Motor neuron (in vitro differentiated cells): ENCODE measurements at places on chromosomes 1 and 21. TPM values are rescaled to one million over a fixed set of nuclear protein-coding genes. Genes with fewer than 3 reads are reported as not detected.

Gene RNF207
- 3.5 and 4.8 TPM in 2 replicates for total RNA-seq

Gene RPE65
- not detected in 2 replicates for total RNA-seq

Gene NBPF6
- total RNA-seq = 0.82 and 0.83 TPM in 2 replicates

Gene MRPL37
- total RNA-seq = 57.8 and 63.3 TPM in 2 replicates

Gene DMRTA2
- total RNA-seq = 0.21 and 0.23 TPM in 2 replicates

Gene NR1I3
- total RNA-seq = 3.2 and 3.6 TPM in 2 replicates

Gene CELA3A
- not detected in 2 replicates for total RNA-seq

Gene COL6A2
- total RNA-seq = 5.0 and 5.3 TPM in 2 replicates

Gene DPYD
- total RNA-seq = 13.2 and 14.5 TPM in 2 replicates

Gene RHBDL2
- 0.81 and 0.85 TPM in 2 replicates for total RNA-seq

DNA sequence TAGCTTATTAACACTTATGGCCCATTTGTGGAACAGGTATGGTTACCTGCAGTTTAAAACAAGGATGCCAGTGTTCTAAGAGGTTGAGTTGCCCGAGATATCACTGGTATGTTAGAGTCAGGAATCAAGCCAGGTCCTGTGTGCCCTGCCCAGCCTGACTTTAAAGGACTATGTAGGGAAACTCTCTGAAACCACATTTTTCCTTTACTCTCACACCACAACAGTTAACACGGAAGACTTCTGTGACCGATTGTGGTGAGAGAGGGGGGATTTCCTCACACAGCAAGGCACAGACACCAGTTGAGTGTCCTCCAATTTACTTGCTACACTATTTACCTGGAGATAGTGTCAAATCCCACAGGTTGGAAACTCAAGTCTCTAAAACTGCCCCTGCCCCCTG lies 47.8 kb downstream of the UCK2 start:
- ATAC-seq = no peak

DNA sequence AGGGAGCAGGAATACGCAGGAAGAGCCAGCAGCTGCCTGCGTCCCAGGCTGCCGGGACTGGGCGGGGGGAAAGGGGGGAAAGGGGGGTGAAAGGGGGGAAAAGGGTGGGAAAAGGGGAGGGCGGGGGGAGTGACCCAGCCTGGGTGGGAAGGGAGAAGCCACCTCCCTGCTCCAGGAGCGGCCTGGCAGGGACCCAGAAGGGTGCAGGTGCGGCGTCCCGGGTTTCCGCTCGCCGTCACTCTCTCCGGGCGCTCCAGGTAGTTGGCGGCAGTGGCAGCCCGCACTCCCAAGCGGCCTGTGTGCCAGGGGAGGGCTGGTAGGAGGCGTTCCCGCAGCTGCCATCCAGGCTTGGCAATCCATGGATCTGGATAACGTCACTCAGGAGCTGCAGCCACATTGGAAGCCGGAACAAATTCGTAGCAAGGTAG lies 141.0 kb upstream of the NGF start:
- ATAC-seq = no peak

DNA sequence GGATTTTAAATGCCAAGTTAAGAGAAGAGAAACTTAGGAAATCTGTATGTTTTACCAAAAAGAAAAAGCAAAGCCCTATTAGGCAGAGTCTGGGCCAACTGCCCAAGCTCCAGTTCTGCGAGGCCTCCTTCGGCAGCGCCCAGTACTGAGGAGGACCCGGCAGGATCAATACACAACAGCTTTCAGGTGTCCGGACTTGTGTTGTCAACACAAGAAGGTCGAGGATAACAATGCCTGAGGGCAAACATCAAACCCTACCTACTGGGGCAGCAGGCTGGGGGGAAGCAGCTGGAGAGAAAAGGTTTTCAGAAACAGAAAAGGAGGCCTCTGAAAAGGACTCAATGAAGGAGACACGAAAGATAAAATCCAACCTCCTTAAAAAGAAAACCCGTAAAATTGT lies 98.1 kb upstream of the GJB5 start:
- ATAC-seq = no peak

- no peak for ATAC-seq
Measured at GRCh38 chr1:212042436-212042835, 6.9 kb downstream of the DTL start.

DNA sequence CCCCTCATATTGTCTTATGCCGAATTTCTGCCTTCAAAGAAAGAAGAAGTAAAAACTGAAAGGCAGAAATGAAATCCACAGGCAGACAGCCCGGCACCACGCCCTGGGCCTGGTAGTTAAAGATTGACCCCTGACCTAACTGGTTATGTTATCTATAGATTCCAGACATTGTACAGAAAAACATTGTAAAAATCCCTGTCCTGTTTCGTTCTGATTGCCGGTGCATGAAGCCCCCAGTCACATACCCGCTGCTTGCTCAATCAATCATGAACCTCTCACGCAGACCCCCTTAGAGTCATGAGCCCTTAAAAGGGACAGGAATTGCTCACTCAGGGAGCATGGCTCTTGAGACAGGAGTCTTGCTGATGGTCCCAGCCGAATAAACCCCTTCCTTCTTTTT lies 49.3 kb downstream of the JMJD4 start:
- ATAC-seq = no peak

DNA sequence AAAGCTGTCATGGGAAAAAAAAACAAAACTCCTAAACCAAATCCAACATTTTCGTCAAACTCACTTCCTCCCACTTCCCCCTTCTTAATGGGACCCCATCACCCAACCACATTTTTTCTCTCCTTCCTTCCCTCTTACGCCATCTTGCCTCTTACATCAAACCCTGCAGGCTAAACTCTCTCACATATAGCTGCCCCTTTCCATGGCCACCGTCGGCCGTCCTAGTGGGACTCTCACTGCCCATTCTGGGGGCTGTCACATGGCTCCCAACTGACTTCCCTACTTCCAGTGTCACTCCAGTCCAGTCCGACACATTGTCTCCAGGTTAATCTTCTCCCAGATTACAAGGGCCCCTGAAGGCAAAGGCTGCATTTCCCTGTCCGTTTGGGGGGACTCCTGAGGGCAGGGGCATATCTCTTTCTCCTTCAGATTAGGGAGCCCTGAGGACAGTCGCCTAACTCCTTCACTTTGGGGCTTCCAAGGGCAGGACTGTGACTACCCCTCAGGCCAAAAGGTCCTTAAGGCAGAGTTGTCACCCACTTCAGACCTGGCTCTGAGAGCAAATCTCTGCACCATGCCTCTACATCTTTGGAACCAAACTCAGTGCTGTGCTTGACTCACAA lies 658 bp downstream of the UBXN11 start:
- ATAC-seq = no peak

DNA sequence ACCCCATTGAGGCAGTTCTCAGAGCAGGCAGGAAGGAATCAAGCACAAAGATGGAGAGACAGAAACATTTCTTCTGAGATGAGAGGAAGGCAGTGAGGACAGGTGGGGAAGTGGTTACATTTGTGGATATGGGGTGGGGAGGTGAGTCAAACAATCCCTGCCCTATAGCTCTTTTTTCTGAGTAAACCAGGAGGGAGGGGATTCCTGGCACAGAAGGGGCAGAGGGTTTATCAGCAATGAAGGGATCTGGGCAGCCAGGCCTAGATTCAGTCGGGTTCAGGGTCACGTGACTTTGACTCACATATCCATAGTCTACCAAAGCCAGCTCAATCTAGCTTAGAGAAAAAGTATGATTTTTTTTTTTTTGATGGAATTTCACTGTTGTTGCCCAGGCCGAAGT lies 15.7 kb upstream of the PHC2 start:
- no peak for ATAC-seq

DNA sequence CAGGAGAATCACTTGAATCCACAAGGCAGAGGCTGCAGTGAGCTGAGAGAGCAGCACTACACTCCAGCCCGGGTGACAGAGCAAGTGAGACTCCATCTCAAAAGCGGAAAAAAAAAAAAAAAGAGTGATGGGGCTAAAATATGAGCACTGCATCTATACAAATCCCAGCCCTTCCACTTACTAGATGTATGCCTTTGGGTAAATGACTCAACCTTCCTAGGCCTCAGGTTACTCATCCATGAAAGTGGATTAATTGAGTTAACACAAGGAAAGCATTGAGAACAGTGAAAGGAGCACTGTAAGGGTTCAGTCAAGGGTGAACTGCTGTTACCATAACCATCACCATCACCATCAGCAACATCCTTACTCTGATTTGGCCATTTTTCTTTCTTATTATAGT lies 226.4 kb upstream of the C8B start:
- peak; percentile 74 for ATAC-seq

DNA sequence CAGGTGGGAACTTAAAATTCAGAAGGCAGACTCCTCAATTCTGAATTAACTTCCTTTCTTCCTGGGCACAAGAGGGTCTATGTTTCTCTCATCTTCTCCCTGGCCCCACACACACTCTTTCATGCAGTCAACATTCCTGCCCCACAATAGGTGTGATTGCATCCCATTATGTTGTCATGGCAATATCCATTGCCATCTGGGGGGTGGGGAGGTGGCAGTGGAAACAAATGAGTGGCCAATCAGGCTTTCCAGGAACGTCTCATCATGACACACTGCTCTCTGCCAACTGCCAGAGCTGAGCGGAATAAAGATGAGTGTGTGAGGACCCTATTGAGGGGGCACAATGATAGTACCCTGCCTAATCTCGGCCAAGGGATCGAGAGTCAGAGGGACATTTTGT lies 80.4 kb downstream of the KCND3 start:
- no peak for ATAC-seq

- no peak for ATAC-seq
Measured at GRCh38 chr1:182688436-182689205, 4.2 kb upstream of the RGS8 start.

DNA sequence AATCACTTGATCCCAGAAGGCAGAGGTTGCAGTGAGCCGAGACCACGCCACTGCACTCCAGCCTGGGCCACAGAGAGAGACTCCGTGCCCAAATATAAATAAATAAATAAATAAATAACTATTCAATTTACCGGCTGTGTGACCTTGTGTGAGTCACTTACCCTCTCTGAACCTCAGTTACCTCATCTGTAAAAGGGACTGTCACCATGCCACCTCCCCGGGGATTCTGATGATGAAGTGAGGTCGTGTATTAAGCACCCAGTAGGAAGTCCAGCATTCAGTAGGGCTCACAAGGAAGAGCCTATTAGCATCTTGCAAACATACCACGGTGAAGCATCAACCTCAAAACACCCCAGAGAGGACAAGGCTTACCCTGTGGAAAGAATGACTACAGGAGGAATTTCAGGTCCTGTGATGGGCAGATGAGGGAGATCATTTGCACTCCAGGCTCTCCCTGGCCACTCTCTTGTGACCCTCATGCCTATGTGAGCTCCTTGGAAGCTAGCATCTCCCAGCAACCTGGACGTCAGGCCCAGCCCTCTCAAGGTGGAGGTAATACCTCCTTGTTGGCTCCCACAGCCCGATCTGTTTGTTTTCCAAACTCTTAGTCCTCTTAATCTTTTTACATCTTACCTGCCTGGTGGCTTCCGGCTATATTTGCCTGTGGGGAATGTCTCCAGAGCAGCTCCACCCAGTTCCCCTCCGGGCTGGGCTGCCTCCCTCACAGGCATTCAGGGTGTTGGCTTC lies 7.6 kb upstream of the C1QA start:
- no peak for ATAC-seq

GRCh38 chr1:155218854-155219591 lies 10.5 kb downstream of the MTX1 start:
- peak; percentile 76 for ATAC-seq

DNA sequence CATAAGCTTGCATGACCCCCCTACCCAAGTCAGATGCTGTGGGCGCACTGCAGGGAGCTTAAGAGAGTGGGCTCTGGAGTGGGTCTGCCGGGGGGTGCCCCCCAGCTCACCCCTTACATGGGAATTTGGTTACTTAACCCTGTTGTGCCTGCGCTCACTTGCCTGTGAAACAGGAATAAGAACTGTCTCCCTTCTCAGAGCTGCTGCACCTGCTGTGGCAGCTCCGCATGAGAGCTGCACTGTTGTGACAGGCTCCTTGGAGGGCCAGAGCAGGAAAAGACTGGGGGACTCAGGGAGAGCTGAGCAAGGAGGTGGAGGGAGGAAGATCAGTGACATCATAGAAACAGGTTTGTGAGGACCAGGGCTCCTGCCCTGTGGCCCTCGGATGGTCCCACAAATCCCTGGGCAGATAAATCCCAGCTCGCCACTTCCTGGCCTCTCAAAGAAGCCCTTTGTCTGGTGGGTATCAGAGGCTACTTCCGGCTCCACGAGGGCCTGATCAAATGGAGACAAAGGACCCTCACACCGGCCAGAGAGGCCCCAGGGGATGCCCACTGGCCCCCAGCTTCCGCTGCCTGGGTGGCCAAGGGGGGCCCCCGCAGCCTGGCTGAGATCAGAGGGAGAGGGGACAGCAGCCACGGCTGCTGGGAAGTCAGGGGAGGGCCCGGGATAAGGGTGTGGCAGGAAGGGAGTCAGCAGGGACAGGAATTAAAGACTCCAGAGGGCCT lies 28.9 kb upstream of the LAPTM5 start:
- peak; percentile 74 for ATAC-seq

DNA sequence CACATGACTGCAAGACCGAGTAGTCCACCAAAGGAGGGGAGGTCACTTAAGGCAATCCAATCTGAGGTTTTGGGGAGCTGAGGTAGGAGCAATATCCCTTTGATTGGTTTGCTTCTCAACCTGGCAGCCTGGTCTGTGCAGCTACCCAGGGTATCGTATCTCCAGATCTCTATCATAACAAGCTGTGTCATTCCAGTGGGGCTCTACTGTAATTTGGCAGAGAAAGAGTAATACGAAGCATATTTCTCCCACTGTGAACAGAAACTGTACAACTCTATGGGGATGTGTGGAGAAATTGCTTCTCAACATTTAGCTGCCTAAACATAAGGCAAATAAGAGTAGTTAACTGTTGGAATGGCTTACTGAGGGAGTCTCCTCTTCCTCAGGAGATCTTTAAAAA lies 20.6 kb downstream of the CD101 start:
- no peak for ATAC-seq

DNA sequence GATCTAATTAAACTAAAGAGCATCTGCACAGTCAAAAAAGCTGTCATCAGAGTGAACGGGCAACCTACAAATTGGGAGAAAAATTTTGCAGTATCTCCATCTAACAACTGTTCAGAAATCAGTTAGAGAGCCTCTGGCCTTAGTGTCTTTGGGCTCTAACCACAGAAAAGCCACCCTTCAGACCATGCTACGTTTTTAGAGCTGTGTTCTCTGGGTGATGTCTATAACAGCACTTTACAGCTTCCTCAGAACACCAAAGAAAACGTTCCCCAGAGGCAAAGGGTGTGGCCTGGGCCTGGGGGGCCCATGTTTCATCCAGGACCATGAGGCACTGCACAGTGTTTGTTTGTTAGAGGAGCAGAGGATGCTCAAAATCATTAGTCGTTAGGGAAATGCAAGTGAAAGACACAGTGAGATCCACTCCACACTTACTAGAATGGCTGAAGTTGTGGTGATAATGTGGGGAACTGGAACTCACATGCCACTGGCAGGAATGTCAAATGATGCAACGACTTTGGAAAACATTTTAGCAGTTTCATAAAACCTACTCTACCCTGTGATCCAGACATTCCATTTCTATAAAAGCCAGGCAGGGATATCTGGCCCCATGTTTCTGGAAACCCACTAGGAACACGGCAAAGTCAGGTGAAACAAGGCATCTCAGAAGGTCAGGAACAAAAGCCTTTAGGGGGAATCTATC lies 250.4 kb upstream of the HOOK1 start:
- ATAC-seq = no peak

- ATAC-seq = peak; percentile 88
Measured at GRCh38 chr1:11158720-11159321, 30.3 kb upstream of the ANGPTL7 start.
